Stimulated activated CD8-positive, alpha-beta memory T cell treated with anti-CD3 and anti-CD28 coated beads, Interleukin-7, amount 100 ng/mL, for 1 hour (primary cell): ENCODE measurements at places on chromosomes 7 and 10.

GRCh38 chr10:75852851-75853484 lies 421.5 kb downstream of the LRMDA start:
- DNase-seq, result no peak

- DNase-seq, result no peak
Observed at GRCh38 chr10:101940916-101941315, 97.3 kb upstream of the KCNIP2 start.

- no peak for DNase-seq
Observed at GRCh38 chr10:52379287-52379686, 65.2 kb downstream of the DKK1 start.

- DNase-seq, result no peak
Observed at GRCh38 chr10:71217266-71218045, 5.1 kb downstream of the UNC5B start.

DNA sequence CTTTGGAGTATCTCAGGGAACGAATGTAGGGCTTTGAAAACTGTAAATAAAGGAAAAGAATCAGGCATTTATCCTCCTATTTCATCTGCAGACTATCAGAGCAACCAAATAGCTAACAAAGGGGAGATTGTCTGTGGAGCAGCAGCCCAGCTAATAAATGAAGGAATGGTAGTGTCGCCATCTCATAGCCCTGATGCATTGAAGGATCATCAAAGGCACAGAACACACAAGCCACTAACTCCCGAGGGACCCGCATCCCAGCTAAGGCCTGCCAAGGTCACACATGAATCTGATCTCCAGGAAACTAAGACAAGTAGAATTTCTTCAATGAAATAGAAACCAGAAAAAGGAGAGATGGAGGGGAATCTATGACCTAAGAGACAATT lies 38.2 kb downstream of the CALML5 start:
- no peak for DNase-seq

- DNase-seq, result no peak
Observed at GRCh38 chr10:80465451-80465835, 11.3 kb downstream of the TSPAN14 start.
